ENCODE measurements at places on chromosomes 6 and 20. TPM values are rescaled to one million over a fixed set of nuclear protein-coding genes. Genes with fewer than 3 reads are reported as not detected.

DNA sequence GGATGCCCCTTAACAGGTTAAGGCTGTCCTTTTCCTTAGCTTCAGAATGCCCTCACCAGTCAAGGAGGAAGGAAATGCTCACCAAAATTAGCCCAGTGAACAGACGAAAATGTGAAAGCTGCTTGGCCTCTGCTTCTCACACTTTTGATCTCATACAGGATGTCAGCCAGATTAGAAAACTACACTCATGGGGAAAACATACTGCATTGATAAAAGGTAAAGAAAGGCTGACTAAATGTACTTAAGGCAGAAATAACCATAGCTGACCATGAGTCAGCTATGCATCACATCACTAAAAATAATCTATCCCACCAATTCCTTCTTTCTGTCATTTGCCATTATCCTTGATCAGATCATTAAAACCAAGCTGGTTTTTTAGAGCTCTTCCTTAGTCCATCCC, 198.4 kb upstream of the TENT5A start:
- DNase-seq: no peak

GRCh38 chr6:137357263-137357947, 136.8 kb downstream of the OLIG3 start:
- DNase-seq: no peak

- DNase-seq: no peak
These were observed 43.1 kb downstream of the STK38 start for GRCh38 chr6:36504181-36504580.

GRCh38 chr20:45448270-45448669, 21.3 kb upstream of the WFDC2 start:
- DNase-seq: no peak

DNA sequence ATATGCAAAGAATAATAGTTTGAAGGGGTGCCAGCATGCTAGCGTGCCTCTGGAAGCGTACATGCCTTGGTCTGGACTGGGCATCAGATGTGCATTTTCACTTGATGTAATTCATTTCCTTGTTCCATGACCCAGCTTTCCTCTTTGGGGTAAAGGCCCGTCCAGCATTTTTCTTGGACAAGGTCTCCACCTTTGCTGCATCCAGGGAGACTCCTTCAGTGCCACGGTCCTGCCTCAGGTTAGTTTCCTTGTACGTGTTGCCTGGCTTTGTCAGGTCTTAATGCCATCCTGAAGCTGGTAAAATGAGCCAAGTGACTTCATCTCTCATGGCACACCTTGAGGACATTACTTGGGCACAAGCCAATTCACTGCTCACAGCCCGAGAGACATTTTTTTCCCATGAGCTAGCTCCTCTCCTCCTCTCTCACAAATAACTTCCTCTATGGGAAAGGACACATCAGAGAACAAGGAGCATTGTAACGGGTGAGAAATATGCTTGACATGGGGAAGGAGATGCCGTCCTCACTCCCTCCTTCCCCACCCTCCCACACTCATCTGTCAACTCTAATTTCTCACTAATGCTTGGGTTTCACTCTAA, 23.9 kb downstream of the EDN1 start:
- DNase-seq: no peak

- no peak for DNase-seq
These were observed 32.8 kb downstream of the GFOD1 start for GRCh38 chr6:13454286-13455221.

- DNase-seq: no peak
These were observed 118.8 kb downstream of the PHACTR3 start for GRCh38 chr20:59723108-59723500.

- no peak for DNase-seq
These were observed 202.5 kb upstream of the GMDS start for GRCh38 chr6:2447931-2448330.

The TTPAL gene
- 7.8 TPM for total RNA-seq

The CD93 gene
- total RNA-seq: 33.4 TPM

Measured in spinal cord (tissue), 10 donors.